ENCODE measurements at places on chromosomes 2 and 18.

GRCh38 chr18:24031916-24032315 lies 17.4 kb downstream of the TTC39C start:
- DNase-seq: no peak

DNA sequence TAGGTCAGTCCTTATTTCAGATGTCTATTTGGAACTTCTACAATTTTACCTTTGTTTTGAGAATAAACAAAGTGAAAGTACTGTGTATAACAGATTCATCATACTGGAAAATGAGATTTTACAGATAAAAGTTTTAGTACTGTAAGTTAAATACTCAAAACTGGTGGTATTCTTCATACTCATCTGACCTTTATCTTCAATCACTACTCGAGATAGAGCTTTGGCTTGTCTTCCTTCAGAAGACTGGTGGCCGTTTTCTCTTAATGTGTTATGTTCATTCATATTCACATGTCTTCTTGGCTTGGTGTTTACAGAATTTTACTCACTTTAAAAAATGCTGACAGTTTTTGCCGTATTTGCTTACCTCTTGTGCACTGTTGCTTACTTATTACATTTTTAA lies 2.1 kb downstream of the SPOPL start:
- no peak for DNase-seq

- no peak for DNase-seq
Observed at GRCh38 chr18:6341303-6341702, 73.4 kb downstream of the L3MBTL4 start.

DNA sequence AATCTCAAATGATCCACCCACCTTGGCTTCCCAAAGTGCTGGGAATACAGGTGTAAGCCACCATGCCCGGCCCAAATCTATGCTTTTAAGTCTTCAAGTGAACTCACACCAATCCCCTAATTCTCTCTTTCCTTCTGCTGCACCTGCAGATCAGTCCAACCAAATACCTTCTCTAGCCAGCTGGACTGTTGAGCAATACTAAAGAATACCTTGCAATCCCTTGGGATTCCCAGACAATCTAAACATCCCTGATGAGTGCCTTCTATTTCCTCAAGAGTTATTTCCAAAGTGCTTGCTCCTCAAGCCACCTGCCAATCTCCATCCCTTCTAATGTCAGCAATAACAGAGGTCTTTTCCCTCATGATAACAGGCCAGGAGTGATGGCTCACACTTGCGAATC lies 48.6 kb downstream of the SF3B1 start:
- DNase-seq: no peak

DNA sequence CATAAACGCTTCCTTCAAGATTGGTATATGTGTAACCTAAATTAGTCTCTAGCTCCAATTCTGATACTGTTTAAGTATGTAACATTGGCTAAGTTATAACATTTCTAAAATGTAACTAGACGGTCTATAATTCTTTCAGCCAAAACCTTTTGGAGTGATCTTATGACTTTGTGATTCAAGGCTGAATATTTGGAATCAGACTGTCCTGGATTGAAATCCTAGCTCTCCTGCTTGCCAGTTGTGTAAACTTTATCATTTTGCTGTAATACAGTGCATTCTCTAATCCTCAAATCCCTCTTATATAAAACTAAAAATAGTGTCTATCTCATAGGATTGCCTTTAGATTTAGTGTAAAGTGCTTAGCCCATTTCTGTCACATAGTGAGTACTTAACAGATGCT lies 337.2 kb upstream of the KCNJ3 start:
- no peak for DNase-seq

- DNase-seq: no peak
Observed at GRCh38 chr18:35939138-35939537, 33.3 kb upstream of the RMP24 start.

- no peak for DNase-seq
Observed at GRCh38 chr18:31819106-31819924, 58.6 kb upstream of the SLC25A52 start.

- DNase-seq: no peak
Observed at GRCh38 chr2:119326938-119327337, 39.7 kb downstream of the C2orf76 start.

- DNase-seq: no peak
Observed at GRCh38 chr2:68282811-68283418, 30.6 kb upstream of the PPP3R1 start.

- DNase-seq: no peak
Observed at GRCh38 chr2:173996766-173997165, 31.6 kb upstream of the SP3 start.

GRCh38 chr2:222436040-222436413 lies 11.7 kb downstream of the SGPP2 start:
- no peak for DNase-seq

DNA sequence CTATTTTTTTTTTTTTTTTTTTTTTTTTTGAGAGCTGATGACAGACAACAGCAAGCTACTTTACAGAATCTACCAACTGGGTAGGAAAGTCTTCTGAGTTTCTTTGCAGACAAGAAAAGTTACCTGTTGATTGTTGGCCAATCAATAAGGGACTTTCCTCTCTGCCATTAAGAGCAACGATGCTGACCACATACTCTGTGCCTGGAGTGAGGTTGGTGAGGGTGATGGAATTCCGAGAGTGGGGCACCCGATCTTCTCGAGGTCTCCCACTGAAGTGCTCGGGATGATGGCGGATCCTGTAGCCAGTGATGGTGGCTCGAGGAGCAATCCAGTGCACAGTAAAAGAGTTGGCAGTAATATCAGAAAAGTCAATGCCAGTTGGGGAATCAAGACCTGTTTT lies 49.3 kb downstream of the FN1 start:
- DNase-seq: no peak

- no peak for DNase-seq
Observed at GRCh38 chr2:169980643-169981042, 153.4 kb downstream of the UBR3 start.

DNA sequence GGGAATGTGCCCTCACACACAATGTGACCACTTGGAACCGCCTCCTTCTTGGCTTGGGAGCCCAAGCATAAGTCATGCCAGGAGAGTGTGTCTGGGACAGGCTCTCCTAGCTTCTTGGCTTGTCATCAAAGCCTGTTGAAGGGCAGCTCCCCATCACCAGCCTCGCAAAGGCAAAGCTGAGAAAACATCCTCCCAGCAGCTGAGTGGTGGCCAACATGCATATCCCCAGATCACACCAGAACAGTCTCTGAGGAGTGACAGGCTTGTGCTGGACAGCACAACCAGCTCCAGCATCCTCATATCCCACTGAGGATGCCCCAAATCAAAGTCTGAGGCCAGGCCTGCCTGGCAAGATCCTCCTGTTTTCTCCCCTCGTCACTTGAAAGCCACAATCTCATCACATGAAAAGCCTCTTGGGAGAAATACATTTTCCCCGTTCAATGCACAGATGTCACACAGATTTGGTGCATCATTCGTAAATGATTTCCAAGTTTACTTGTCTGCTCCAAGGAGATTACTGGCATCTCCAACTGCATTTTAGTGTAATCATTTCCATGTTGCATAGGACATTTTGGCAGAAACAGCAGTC lies 269.3 kb downstream of the TTC32 start:
- peak; percentile 80 for DNase-seq

GRCh38 chr2:240960309-240960970 lies 38.0 kb upstream of the SNED1 start:
- DNase-seq: no peak

DNA sequence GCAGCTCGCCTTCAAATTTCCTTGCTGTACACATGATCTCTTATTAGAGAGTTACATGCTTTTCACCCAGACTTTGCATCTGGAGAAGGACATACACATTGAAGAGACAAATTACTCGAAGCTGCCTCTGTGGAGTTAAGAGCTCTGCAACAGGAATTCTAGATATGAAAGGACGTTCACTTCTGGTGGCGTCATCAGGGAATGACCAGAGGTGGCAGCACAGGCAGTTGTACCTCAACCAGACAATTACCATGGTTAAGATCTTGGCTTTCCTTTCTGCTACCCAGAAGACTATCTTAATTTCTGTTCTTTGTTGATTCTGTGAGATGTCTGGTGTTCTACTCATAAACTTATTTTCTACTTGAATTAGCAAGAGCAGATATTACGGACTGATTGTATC lies 39.1 kb upstream of the MC4R start:
- no peak for DNase-seq

DNA sequence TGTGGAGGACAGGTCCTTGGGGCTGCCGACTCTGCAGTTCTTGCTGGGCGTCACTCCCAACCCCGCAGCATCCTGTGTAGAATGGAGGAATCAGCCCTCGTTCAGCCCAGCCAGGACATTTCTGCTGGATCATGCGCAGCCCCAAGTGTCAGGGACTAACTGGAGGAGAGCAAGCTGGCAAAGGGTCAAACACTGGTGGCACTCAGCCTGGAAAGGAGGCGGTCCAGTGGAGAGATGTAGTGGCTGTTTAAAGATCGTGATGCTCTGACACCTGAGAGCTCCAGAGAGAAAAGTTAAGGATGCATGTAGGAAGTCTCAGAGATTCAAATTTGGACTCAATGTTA lies 63.6 kb upstream of the SH3RF3 start:
- no peak for DNase-seq

GRCh38 chr2:148667113-148667836 lies 22.7 kb downstream of the EPC2 start:
- DNase-seq: no peak

DNA sequence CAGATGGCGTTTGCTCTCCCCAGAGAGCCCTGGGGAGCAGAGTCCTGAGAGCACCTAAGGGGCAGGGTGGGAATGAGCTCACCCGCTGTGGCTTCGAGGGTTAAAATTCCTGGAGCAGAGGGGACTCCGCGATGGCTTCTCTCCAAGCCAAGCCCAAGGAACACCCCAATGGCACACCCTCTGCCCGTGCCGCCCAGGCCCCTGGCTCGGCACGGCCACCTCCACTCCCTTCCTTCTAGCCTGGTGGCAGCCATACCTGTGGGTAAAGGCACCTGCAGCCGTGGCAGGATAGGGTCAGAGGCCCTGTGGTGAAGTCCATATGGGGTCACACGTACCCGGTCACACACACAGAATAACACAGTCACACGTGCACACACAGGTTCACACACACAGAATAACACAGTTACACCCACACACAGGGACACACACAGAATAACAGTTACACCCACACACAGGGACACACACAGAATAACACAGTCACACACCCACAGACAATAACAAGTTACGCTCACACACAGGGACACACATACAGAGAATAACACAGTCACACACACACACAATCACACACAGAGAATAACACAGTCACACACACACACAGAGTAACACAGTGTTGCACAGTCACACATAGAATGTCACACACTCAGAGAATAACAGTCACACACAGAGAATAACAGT lies 50.5 kb downstream of the RAMP1 start:
- DNase-seq: peak; percentile 56

GRCh38 chr2:206688990-206689389 lies 29.2 kb downstream of the DYTN start:
- DNase-seq: no peak

- no peak for DNase-seq
Observed at GRCh38 chr2:140679752-140680151, 1451.1 kb downstream of the LRP1B start.

GRCh38 chr2:16105669-16106281 lies 165.4 kb downstream of the MYCN start:
- DNase-seq: no peak

- no peak for DNase-seq
Observed at GRCh38 chr2:106189764-106190468, 4.2 kb downstream of the UXS1 start.

- DNase-seq: no peak
Observed at GRCh38 chr2:31269087-31269486, 35.1 kb downstream of the EHD3 start.

GRCh38 chr18:60246606-60247005 lies 126.0 kb downstream of the MC4R start:
- DNase-seq: no peak

GRCh38 chr2:222433332-222434173 lies 9.2 kb downstream of the SGPP2 start:
- DNase-seq: no peak

DNA sequence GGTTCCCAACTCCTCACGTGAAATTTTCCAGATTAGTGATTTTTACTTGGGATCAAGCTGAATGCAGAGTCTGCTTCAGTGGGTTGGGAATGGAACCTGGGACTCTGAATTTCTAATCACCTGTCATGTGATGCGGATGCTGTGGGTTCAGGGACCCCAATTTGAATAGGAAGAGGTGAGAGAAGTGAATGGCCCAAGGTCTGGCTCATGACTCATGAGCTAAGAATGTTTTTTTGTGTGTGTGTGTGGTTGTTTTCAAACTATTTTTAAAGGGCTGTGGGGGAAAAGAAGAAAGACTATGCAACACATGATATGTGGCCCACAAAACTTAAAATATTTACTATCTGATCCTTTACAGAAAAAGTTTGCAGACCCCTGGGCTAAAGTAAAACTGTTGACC lies 108.5 kb upstream of the CYRIA start:
- DNase-seq: no peak

DNA sequence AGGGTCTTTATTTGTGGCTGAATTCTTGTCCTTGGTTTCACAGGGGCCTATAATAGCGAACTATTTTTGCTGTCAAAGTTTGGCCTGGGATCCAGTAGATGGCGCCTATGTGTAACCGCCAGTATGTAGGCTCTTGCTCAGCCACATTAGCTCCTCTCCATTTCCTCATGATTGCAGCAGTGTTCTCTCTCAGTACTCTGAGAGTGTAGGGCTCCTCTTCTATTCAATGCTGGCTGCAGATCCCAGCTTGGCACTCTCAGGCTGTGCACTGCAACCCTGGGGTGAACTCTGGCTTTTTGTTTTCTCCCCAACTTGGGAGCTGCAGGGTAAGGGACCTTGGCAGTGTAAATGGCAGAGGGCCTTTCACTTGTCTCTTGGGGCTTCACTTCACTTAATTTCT lies 344.6 kb upstream of the CHAC2 start:
- no peak for DNase-seq
